ENCODE measurements at places on chromosomes 3 and 15.

DNA sequence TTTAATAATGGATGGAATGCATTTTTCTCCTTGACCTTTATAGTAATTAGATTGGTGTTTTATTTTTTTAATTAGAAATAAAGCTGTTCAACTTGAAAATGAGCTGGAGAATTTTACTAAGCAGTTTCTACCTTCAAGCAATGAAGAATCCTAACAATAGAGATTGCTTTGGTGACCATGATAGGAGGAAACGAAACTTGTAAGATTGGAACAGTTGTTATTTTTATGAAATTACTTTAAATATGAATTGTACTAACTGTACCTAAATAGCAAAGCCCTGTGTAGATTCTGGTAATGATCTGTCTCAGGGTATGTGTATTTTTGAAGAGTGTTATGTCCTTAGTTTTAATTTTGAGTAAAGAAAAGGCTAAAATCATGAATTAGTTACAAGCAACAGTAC lies 44.4 kb downstream of the MFN1 start:
- DNase-seq: no peak

- no peak for DNase-seq
Observed at GRCh38 chr3:143896486-143896885, 48.2 kb upstream of the SLC9A9 start.

DNA sequence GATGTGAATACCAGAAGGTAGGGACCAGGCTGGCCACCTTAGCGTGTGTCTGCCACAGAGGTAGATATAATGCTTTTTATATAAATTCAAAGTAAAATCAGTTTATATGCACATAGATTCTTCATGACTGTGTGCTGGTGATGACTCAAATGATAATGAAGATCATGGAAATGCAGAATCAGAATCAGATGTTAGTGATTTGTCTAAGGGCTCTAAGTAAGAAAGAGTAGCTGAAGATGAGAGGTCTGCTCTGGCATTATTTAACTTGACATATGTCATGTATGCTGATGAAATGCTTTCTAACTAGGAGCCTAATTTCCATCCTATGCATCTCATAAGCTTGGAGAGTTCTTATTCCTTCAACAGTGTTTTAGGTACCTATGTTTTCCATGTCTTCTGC lies 50.3 kb upstream of the DPH6 start:
- no peak for DNase-seq

- DNase-seq: no peak
Observed at GRCh38 chr3:191008074-191008473, 145.6 kb upstream of the GMNC start.

- peak; percentile 58 for DNase-seq
Observed at GRCh38 chr3:179196098-179196497, 47.9 kb downstream of the PIK3CA start.

DNA sequence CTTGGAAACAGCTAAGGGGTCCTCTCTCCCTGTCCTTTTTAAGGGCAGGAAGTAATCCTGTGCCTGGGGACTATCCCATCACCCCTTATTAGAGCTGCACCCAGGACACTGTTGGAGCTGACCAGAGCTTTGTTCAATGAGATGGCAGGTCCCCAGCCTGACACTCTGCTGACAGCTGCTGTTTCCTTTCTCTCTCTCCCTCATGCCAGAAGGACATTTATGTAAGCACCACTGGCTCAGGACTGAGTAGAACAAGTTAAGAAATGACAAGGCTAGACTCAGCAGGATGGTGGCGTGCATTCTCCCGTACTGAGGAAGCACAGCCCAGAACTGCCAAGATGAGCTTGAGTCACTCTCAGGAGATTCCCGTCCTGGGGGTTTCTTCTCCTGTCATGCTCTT lies 17.3 kb downstream of the GJD2 start:
- peak; percentile 27 for DNase-seq

- no peak for DNase-seq
Observed at GRCh38 chr15:71248386-71248785, 133.1 kb downstream of the THSD4 start.

- DNase-seq: no peak
Observed at GRCh38 chr3:54376939-54377578, 254.7 kb downstream of the CACNA2D3 start.

GRCh38 chr15:78170848-78171773 lies 21.9 kb downstream of the IDH3A start:
- DNase-seq: no peak

GRCh38 chr15:59839906-59840305 lies 150.8 kb upstream of the BNIP2 start:
- no peak for DNase-seq

GRCh38 chr3:170419557-170420087 lies 954 bp downstream of the CLDN11 start:
- no peak for DNase-seq

DNA sequence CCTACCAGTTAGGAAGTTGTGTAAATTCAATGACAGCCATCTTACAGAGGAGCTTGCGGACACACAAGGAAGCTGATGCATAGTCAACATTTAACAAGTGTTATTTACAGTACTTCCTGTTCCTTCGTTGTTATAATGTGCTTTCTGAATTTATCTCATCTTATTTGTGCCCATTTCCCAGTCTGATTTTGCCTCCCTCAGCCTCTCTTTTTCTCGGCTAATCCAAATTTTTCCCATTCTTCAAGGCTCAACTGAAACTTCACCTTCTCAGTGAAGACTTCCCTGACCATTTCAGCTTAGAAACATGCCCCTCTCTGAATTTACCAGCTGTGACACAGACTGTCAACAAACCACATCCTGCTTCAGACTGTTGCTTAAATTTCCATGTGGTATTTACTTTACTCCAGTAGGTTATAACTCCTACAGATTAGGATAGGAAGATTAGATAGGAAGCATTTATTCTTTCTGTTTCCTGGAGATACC lies 55.7 kb upstream of the CP start:
- DNase-seq: peak; percentile 52

DNA sequence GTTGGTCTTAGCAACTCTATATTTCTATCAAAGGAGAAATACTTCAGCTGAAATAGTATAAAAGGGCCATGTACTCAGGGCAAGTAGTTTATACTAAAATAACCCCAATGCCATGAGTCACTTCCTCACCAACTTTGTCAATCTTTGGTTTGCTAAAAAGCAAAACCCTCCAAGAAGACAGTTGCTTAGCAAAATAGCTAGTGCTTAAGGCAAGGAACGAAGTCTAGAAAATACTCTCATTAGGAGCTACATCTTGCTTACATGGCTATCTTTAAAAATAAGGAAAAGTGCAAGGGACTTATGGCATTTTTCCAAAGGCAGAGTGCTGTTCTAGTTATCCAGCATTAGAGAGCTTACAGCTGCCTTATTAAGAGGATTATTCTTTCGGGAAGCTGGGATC lies 28.4 kb downstream of the P3H2 start:
- peak; percentile 44 for DNase-seq

DNA sequence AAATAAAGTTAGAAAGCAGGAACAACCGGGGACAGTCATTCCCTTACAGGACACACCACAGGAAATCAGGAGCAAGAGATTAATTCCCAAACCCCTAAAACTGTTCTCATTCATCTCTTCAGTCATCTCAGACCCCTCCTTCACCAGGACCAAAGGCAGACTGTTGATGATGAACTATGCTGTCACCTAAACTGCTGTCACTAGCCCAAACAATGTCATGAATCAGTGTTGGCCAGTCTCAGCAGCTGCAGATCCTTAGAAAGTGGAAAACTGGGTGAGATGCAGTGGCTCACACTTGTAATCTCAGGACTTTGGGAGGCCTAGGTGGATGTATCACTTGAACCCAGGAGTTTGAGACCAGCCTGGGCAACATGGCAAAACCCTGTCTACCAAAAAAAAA lies 909.6 kb downstream of the ROBO1 start:
- DNase-seq: peak; percentile 5

- DNase-seq: no peak
Observed at GRCh38 chr3:5181469-5182141, 5.9 kb upstream of the EDEM1 start.

- DNase-seq: peak; percentile 63
Observed at GRCh38 chr3:187741403-187742350, 3.6 kb downstream of the BCL6 start.

GRCh38 chr3:27319304-27319703 lies 49.9 kb downstream of the NEK10 start:
- DNase-seq: no peak

DNA sequence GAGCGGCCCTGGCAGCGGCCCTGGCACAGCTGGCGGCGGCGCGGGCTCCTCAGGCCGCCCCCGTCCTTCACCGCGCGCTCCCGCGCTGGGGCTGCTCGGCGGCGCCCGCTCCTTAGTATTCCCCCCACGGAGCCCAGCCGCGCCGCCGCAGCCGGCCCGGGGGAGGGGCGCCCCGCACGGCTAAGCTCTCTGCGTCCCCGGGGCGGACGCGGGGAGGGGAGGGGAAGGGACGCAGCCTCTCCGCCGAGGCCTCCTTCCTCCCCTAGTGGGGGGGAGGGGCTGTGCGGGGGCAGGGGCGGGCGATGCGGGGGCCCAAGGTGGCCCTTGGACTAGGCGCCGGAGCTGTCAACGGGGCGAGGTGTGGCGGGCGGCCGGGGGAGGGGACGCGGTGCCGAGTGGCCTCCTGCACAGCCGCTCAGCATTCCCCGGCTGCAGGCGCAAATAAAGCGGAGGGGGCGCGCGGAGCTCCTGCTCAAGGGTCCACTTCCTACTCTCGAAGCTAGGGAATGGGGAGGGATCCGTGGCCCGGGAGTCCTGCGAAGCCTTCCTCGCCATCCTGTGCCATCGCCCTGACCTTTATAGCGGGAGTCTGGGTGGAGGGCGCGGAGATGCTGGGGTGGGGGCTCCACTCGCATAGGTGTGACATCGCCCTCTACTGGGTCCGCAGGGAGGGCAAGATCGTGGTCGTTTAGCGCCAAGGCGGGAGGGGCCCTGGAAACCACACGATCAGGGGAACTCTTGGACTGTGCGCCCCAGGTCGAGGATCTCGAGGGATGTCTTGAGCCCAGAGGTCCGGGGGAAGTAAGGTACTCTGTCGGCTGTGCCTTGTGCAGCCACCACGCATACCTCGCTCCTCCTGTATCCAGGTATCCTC lies 22.2 kb downstream of the EPHB3 start:
- no peak for DNase-seq

DNA sequence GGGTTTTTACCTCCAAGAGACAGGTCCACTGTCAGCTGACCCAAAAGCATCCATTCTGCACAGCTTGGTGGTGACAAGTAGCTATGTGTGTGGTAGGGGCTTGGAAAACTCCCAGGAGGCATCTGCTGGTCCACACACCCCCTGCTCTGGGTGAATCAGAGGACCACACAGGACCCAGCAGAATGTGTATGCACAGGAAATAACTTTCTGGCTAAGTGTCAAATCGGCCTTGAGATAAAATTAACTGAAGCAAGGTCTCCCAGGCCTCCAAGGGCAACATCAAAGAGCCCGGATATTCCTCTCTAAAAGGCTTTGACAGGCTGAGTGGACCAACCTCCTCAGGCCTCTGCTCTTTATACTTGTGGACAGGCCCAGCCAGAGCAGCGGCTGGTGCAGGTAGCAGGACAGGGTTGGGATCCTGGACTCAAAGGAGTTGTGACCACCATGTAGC lies 66.5 kb downstream of the CTNNB1 start:
- DNase-seq: no peak

- peak; percentile 43 for DNase-seq
Observed at GRCh38 chr15:98599909-98600691, 48.2 kb upstream of the IGF1R start.

GRCh38 chr3:50584391-50584790 lies 15.1 kb downstream of the HEMK1 start:
- DNase-seq: no peak

DNA sequence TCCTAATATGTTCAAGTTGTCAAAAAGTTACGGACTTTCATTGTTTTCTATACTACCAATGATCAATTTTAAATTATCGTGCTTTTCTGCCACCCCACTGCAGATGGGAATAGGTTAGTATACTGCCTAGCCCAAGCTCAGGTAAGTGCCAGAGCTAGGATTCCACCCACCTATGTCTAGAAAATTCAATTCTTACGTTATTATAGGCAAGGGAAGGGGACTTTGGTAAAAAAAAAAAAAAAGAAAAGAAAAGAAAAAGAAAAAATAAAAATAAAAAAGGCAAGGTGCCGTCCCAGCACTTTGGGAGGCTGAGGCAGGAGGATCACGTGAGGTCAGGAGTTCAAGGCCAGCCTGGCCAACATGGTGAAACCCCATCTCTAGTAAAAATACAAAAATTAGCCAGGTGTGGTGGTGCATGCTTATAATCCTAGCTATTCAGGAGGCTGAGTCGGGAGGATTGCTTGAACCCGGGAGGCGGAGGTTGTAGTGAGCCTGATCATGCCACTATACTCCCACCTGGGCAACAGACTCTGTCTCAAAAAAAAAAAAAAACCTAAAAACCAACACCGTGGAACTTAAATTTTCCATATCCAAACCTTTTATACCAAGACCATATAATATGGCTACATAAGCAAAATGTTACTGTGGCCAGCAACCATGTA lies 1.3 kb downstream of the RPL22L1 start:
- no peak for DNase-seq

DNA sequence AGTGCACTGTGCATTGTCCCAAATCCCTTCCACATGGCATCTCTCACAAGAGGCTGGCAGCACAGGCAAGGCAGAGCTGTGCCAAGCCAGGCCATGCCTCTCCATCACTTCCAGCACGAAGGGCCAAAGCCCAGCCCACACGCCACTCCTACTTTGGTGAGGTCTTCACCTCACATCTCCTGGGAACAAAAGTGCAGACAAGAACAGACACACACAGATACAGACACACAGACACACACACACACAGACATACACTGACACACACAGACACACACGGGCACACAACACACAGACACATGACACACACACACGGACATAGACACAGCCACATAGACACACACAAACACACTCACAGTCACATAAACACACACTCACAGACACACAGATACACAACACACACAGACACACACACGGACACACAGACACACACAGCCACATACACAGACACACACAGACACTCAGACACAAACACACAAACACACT lies 233.3 kb downstream of the UACA start:
- no peak for DNase-seq

GRCh38 chr3:71505767-71506350 lies 77.7 kb downstream of the FOXP1 start:
- no peak for DNase-seq

- DNase-seq: no peak
Observed at GRCh38 chr15:95266451-95267061, 1035.2 kb downstream of the MCTP2 start.

GRCh38 chr15:31974855-31975829 lies 55.2 kb upstream of the CHRNA7 start:
- DNase-seq: peak; percentile 25

DNA sequence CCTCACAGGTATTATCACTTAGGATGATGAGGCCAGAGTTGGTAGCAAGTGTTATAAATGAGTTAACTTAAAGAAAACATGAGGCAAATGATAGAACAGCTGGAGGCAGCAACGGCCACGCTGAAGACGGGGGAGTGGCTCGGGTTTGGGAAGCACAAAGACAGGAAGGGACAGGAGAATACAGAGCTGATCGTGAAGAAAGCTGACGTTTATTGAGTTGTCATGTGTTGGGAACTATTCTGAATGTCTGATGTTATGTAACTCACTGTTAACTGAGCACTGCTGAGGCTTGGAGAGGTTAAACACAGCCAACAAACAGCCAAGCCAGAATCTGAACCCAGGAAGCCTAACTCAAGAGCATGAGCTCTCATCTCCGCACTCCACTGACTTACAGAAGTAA lies 42.3 kb downstream of the FGD5 start:
- DNase-seq: no peak
